Stimulated activated CD8-positive, alpha-beta memory T cell treated with anti-CD3 and anti-CD28 coated beads, Interleukin-4, amount 100 ng/mL, for 1 hour (primary cell): ENCODE measurements at places on chromosomes 1 and 21.

- DNase-seq, result no peak
Measured at GRCh38 chr21:28436286-28436932, 556.3 kb downstream of the LTN1 start.

GRCh38 chr1:178189814-178190213 lies 95.9 kb downstream of the RASAL2 start:
- DNase-seq, result no peak

DNA sequence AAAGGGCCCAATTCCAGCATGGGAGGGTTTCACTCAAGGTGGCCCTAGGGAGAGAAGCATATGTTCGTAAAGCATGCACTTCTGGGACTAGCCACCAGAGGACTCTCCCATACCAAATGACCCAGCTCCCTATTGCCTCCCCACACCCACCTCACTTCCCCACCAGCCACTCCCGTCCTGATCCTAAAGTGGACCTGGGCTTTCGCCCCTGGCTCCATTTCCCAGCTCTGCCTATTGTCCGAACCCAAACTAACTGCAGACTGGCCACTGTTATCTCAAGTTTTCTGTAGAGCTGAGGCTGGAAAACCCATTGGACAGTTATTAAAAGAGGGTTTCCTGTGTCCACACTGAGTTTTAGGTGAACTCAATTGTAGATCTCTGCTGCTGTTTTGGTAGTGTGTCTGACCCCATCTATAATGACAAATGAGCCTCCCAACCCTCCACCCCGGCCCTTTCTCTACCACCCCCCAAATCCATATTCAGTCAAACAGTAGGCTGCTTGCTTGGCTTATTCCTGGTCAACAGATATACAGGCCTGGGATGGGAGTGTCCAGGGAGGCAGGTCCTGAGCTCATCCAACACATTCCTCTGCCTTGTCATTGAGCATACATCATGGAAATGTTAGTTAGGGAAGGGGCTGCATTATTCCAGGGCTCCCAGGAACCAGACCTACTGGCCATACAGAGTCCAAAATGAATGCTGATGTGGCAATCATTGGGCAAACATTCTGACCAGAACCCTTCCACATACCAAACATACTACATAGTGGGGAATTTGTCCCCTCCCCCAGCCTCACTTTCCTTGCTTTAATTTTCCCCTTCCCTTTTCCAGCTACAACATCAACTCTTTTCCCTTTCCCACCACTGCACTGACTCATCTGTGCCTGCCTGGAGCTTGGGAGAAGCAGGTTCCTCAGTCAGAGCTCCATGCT lies 59.2 kb downstream of the ABCA4 start:
- no peak for DNase-seq

DNA sequence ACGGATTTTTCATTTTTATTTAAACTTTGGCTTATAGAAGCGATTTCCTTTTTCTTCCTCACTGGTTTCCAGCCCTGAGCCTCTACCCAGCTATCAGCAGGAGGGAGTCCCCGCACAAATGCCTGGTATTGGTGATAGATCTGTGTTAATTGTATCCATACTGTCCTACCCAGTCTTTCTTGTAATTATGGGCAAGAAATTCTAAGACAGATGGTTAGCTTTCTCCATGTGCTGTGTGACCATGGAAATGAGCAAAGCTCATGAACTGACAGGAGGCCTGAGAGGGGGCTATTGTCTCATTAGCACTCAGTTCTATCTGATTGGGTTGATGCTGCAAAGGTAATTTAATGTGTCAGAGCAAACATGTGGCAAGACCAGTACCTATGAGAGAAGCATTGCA lies 108.1 kb upstream of the IVNS1ABP start:
- DNase-seq, result no peak

- no peak for DNase-seq
Measured at GRCh38 chr1:245671349-245671748, 516.6 kb downstream of the KIF26B start.

GRCh38 chr1:230516889-230517288 lies 90.8 kb upstream of the PGBD5 start:
- no peak for DNase-seq

DNA sequence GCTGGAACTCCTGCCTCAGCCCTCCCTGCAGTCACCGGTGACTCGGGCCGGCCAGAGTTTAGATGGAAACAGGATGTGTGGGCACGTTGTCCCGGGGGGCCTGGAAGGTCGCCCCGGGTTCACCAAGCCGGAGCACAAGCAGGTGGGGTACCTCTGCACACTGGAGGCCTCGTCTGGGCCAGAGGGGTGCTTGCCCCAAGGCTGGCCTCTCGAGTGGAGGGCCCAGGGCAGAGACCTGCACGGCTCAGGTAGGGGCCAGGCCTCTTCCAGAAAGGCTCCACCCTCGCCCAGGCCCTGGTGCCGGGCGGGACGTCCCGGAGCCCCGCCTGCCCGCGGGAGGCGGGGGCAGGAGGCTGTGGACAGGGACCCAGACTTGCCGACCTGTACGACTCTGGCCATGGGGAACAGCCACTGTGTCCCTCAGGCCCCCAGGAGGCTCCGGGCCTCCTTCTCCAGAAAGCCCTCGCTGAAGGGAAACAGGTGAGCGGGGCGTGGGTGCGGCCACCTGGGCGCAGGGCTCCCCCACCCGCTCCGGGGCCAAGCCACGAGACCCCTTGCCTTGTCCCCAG lies at the start of gene PLEKHN1:
Gene PLEKHN1, plus strand, starts transcription at position 348 of the 569 bp plus-strand sequence. Its CDS starts 50 bp downstream, at position 398.
- no peak for DNase-seq

DNA sequence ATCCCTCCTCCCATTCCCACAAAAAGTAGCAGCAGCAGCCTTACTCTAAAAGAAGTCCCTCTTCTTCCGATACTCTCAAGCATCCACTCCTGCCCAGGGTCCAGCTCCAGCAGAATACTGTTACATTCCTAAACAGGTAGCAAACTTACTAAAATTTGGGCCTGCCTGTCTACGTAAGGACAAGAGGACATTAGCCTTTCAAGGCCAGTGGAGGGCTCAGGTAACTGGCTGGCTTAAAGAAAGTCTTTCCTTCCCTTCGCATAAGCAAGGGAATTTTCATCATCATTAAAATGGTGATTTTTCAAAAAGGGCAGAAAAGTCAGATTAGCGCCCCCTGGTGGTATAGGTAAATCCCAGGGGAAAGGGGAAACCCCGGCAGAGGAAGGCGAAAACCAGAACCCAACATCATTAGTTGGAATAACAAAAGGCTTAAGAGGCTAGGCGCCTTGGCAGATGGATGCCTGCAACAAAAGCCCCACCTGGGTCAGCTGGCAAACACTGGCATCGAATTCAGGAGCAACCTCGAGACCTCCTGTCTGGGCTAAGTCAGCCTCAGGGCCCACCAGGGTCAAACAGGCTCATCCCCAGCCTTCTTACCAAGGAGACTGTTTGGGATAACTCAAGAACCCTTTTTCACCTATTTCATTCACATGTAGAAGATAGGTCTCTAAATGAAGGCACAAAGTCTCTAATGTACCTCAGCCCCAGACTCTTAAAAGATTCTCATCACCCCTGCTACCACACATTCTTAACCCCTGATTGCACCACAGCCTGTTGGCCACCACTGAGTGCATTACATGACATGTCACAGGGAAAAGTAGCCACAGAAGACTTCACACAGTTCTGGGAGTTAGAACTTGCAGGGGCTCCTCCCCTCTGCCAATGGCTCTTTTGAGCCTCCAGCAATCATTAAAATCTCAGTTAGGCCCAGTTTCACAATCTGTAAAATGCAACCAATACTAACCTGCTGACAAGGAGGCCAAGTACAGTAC lies 36.7 kb downstream of the ERI3 start:
- peak; percentile 2 for DNase-seq

DNA sequence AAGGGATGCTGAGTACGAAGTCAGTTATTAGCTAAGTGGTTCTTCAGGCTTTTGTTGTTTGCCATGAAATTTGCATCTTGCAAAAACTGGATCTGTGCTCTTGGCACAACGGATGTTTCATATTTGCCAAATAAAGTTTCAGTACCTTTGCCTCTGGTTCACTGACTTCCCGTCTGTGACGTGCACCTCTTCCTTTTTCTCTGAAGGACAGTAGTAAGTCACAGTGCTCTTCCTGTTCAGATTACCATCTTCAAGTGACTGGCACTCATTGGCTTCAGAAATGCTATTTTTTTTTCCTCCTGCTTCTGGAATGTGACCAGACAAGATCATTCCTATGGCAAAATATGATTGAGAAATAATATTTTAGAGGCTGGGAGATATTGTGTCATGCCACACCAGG lies 75.9 kb upstream of the GREM2 start:
- DNase-seq, result no peak

DNA sequence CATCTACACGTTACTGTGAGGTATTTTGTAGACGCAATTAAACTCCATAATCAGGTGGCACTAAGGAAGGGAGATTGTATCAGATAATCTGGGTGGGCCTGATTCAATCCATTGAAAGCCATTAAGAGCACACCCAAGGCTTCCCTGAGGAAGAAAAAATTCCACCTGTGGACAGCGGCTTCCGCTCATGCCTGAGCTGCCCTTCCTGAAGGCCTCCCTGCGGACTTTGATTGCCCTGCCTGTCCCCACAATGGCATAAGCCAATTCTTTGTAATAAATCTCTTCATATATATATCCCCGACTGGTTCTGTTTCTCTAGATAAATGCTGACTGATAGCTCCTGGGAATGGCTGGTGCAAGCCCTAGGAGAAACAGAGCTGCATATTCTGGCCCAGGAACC lies 138.3 kb downstream of the TGFBR3 start:
- no peak for DNase-seq

- DNase-seq, result no peak
Measured at GRCh38 chr1:189323091-189323490, 1154.6 kb downstream of the BRINP3 start.

GRCh38 chr1:230977761-230978490 lies 735 bp downstream of the TTC13 start:
- no peak for DNase-seq

GRCh38 chr1:9871707-9872425 lies 38.2 kb downstream of the CTNNBIP1 start:
- no peak for DNase-seq

GRCh38 chr1:99970713-99971255 lies 988 bp downstream of the SLC35A3 start:
- DNase-seq, result no peak

GRCh38 chr1:154859151-154859785 lies 10.8 kb downstream of the KCNN3 start:
- DNase-seq, result no peak

- no peak for DNase-seq
Measured at GRCh38 chr1:65420590-65421350, at the start of the genes LEPR and LEPROT. Gene LEPR (plus strand): TSS chr1:65420668. CDS start chr1:65565566, 144,898 bp downstream. Gene LEPROT (plus strand): TSS chr1:65420668. CDS start chr1:65420725, 57 bp downstream.

GRCh38 chr1:43009274-43009673 lies 50.6 kb upstream of the SLC2A1 start:
- DNase-seq, result no peak

DNA sequence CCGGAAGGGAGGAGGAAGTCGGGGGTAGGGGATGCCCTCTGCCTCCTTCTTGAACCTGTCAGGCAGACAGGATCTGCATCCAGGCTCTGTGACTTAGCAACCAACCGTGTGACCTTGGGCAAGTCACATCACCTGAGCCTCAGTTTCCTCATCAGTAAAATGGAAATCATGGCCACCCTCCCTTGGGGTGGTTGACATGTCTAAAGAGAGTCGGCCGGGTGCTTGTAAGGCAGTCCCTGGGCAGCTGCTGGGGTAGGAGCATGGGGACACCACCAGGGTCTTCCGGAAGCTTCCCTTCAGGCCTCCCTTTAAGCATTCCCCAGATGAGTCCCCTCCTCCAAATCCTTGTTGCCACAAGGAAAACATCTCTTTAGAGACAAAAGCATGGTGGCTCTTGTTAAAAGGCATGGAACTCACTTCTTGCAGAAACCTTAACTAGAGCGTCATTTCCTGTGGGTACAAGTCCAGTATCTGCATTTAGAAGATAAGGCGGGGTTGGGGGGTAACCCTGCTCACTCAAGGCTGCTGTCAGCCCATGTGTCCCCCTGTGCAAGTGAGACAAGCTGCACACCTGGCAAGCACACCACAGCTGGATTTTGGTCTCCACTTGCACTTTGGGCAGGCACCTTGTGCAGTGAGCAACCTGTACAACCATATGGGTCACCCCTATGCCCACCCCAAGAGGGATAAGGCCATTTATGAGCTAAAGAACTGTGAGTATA lies 10.4 kb downstream of the CLCNKB start:
- no peak for DNase-seq

GRCh38 chr1:199725002-199725565 lies 302.4 kb upstream of the NR5A2 start:
- no peak for DNase-seq

DNA sequence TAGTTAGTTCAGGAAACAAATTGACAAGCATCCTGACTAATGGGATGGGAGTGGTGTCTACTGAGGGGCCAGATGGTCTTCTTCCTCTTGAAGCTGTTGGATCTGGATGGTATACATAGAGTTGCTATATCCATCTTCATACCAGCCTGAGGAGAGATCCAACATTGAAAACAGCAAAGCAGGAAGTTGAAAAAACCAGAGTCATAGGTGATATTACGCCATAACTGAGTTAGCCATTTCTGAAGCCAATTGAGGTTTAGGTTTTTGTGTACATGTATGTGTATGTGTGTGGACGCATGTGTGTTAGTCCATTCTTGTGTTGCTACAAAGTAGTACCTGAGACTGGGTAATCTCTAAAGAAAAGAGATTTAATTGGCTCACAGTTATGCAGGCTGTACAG lies 2.3 kb upstream of the TSPAN2 start:
- DNase-seq, result no peak

GRCh38 chr1:234675572-234675971 lies 65.6 kb upstream of the IRF2BP2 start:
- no peak for DNase-seq

- no peak for DNase-seq
Measured at GRCh38 chr1:202167708-202168415, 7.5 kb upstream of the PTPN7 start.

GRCh38 chr1:212186427-212187207 lies 98.6 kb upstream of the PPP2R5A start:
- DNase-seq, result no peak

DNA sequence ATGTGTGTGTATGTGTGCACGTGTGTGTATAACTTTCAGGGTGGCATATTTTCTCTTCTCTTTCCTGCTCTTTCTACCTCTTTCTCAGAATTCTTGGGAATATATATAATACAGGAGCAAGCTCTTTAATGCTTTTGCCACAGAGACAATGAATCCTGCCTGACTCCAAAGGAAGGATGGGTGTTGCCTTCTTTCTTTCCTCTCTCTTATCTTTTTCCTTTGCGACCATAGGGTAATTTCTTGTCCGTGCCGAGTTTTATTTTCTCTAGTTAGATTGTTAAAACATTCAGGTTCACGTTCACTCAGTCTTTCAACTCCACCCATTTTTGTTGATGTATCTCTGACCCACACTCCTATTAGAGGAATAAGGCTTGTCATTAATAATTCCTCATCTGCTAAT lies 129.0 kb upstream of the C1orf21 start:
- no peak for DNase-seq

DNA sequence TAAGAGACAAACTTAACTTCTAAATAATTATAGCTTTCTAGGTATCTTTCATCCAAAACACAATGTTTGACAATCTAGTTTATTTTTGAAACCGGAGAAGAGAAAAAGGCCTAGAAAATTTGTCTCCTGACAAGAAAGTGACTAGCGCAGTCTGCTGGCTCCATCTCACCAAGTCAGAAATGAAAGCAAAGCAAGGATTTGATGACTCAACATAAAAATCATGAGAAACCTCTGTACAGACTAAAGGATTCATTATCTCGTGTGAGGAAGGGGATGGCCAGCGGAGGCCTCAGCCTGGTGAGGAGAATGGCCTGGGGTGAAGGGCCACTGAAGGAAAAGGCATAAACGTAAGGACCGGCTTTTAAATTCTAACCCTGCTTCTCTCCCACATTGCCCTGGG lies 20.0 kb upstream of the TSNAX start:
- no peak for DNase-seq
